Activated naive CD4-positive, alpha-beta T cell (primary cell): ENCODE measurements at places on chromosomes 16 and 17.

DNA sequence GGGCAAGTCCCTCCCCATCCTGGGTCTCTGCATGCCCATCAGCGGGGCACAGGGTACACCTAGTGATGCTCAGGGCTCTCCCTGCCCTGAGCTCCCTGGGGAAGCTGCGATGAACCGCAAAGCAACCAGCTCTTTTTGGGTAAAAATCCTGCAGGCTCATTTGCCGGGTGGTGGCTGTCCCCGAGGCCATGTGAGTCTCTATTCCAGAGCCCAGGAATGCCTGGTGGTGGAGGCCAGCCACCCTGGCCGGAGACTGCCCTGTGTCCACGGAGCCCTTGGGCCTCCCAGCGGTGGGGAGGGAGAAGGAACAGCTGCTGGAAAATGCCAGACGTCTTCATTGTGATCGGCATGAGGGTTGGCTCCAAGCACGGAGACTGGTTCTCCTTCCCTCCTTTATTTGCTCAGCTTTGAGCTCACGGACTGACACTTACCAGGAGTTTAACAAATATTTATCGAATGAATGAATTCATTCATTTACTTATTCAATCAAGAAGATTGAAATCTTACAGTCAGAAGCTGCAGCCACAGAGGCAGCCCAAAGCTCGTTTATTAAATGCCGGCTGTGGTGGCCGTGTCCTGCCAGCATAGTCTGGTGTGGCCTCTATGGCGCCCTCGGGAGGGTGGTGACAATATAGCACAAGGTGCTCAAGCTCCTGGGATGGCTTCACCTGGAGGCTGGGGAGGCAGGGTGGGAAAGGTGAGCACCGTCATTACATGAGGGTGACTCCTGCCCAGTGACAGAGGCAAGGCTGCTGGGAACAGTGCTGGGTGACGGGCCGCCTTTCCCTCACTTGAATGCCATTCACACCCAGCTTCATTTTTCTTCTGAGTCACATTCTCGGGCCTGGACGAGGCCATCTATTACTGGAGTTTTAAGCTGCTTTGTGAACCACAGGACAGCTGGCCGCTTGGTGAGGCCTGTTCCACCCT lies 31.1 kb upstream of the JPH3 start:
- no peak for DNase-seq

DNA sequence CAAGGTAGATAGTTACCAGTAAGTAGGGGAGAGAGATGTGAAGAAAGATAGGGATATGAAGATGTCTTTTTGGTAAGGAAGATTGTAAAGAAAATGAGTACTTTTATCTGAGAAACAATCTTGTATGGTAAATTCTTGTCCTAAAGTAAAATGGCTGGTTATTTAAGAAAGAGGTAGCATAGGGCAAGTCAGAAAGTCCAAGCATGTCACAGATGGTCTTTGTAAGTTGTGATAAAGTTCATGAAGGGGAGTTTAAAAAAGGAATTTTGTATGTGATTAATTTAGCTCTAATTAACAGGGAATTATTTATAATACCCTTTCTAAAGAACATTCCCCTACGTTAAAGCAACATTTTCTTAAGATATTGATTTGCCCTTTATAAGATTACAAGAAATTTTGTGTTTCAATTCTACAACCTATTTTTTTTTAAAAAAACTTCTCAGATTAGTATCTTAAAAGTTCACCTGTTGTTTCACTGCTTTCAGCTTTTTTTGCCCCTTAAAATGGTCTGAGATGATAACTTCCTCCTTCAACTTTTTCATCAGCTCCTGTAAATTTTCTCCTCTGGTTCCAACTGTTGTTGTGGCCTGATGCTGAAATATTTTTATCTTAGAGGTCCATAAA lies 16.2 kb upstream of the CPHXL start:
- no peak for DNase-seq

DNA sequence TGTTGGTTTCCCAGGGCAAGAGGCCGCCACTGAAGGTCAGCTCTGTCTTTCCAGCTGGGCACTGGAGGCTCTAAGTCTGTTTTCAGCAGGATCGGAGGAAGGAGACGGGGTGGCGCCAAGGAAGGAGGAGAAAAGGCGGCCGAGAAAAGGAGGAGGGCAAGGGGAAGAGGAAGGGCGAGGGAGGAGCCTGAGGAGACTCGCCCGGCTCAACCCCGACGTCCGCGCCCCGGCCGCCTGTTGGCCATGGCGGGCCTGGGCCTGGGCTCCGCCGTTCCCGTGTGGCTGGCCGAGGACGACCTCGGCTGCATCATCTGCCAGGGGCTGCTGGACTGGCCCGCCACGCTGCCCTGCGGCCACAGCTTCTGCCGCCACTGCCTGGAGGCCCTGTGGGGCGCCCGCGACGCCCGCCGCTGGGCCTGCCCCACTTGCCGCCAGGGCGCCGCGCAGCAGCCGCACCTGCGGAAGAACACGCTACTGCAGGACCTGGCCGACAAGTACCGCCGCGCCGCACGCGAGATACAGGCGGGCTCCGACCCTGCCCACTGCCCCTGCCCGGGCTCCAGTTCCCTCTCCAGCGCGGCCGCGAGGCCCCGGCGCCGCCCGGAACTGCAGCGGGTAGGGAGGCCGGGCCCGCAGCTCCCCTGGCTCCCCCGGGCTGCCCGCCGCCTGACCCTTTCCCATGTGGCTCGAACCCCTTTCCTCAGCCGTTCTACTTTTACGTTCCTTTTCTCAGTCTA lies at the start of gene RNF135:
Gene RNF135, plus strand, starts transcription at position 209 of the 737 bp plus-strand sequence. Its CDS starts 35 bp downstream, at position 244.
- peak; percentile 35 for DNase-seq

- no peak for DNase-seq
These were observed 22.7 kb upstream of the ZC3H7A start for GRCh38 chr16:11819798-11820197.

DNA sequence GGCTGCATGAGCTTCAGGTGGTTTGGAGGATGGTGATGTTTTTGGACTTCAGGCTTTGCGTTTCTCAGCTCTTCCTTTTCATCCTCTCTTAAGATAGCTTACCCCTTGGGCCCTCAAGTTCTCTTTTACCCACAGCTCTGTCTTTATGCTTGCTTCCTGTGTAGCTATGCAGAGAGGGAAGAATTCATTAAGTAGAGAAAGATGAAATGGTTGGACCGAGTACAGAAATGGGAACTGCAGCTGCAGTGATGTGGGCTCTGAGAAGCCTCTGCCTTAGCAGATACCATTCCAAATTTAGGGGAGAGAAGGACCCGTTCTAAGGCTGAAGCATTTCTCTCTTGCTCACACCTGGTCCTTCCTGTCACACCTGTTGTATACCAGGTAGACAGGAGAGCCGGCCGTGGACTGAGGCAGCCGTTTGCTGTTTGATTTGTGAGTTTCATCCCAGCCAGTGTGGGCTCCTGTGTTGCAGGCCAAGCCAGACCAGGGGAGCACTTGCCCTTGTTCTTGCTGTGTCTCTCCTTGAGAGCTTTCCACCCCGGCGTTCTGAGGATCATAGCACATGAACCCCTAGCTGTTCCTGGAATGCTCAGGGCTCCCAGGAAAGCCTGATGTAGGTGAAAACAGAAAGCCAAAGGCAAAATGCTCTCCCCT lies 392.7 kb downstream of the CPPED1 start:
- DNase-seq = no peak

GRCh38 chr17:2418572-2418971 lies 17.7 kb upstream of the MNT start:
- no peak for DNase-seq

- DNase-seq = no peak
These were observed 41.4 kb downstream of the CMIP start for GRCh38 chr16:81485824-81486539.

DNA sequence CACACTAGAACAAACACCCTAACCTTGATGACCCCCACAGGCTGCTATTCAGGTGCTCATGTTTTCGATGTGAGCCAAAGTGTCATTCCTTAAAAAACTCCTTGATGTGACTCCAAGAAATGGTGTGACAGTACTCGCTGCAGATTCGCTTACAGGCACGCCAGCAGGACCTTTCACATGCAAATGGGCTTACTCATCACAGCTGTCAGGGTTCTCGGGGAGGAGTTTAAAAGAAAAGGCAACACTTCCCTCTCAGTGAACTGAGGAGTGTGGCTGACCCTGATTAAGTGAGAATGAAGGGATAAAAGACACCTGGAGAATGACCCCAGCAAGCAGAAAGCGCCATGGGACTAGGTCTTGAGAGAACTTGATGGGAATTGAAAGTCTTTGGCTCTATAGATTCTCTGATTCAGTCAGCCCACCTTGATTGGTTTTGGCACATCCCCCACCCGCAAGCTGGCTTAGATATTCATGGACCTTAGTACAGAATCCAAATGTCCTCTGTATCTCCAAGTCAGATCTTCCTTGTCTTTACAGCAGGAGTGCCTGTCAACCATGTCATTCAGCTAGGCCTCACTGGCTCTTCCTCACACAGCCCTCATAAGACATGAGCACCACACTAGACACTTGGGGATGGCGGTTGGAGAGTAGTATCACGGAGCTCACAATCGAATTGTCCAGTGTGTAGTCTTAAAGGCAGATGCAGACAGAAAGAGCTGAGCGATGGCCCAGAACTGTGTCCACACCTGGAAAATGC lies 82.6 kb downstream of the HIC1 start:
- no peak for DNase-seq
